Activated T-cell treated with anti-CD3 and anti-CD28 coated beads, Interleukin-2, amount 50 U/mL, for 1 hour (primary cell): ENCODE measurements at places on chromosomes 3 and 15.

DNA sequence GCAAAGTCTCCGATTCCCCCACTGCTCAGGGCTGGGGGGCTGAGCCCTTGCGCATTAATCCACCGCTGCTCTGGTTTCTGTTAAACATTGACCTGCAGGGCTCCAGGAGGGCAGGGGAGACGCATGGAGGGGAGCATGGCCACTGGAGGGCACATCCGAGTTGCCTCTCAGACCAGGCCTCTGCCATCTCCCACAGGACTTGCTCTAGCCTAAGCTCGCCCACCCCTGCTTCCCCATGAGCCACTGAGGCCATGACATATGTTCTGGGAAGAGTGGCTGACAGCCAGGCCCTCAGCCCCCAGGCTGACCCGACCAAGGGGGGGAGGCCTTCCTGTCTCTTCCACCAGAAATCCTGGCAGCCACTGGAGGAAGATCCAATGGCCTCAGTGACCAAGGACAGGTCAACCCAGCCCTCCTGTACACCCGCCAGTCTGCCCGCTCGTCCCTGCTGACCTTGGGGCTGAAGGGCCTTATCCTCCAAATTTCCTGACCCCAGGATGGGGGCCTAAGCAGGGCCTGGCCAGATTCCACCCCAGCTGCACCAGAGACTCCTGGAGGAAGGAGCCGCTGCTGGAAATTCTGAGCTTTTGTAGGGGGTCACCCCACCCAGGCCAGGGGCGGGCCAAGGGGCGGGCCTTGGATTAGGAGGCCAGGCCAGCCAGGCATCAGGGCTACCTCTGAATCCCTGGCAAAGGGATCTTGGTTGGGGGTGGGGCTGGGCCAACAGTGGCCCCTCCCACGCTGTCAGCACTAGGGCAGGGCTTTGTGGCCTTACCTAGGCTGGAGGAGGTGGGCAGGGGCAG is at the start of gene HYAL1:
Gene HYAL1, minus strand, starts transcription at position 562 of the 803 bp plus-strand sequence. CDS start 618 bp downstream, outside the sequence.
- no peak for DNase-seq

- DNase-seq = no peak
Observed at GRCh38 chr15:80921736-80922410, 67.7 kb downstream of the MESD start.

DNA sequence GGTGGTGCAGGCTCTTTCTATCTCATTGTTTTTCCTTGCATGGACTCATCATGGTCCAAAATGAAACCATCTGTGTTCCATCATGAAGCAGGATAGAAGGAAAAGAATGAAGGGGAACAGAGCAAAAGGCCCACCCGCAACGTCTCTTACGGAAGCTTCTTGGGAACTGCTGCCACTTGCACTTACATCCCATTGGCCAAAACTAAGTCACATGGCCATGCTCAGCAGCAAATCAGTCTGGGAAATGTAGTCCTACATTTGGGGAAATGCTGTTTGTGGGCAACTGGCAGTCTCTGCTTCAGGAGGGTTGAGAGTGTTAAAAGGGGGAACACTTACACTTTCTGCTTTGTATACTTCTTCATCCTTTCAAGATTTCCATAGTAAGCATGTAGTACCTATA is 191.6 kb downstream of the SV2B start:
- no peak for DNase-seq

GRCh38 chr3:106725566-106725965 is 651.7 kb upstream of the CCDC54 start:
- no peak for DNase-seq

DNA sequence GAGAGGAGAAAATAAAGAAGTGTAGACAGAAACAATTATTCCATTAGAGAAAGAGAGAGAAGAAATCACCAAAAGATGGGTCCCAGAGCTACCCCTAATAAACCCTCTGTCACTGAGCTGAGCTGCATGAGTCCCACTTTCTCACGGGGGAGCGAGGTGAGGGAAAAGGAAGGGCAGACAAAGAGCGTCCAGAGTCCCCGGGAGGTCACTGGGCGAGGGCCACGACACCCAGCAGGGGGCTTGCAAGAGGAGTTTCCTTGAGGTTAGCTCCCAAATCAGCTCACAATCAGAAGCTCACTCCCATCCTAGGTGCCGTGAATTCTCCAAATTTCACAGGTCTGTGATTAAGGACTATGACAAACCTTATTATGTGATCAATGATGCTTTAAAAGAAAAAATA is 62.3 kb downstream of the XXYLT1 start:
- DNase-seq = no peak

DNA sequence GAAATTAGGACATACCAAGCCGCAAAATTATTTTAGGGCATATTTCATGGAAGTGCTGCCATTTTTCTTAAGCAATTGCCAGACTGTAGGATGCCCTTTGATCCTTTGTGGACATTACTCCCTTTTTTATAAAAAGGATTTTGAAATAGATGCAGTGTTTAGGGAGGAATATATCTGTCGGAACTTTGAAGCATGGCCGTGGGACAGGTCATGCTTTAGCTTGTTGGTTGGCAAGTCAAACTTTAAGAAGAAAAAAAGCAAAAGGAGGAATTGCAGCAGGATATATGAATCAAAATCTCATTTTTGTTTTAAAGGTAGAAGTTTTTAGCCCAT is 122.1 kb downstream of the MCTP2 start:
- DNase-seq = no peak

- DNase-seq = no peak
Observed at GRCh38 chr15:92305343-92305742, 88.3 kb upstream of the ST8SIA2 start.

DNA sequence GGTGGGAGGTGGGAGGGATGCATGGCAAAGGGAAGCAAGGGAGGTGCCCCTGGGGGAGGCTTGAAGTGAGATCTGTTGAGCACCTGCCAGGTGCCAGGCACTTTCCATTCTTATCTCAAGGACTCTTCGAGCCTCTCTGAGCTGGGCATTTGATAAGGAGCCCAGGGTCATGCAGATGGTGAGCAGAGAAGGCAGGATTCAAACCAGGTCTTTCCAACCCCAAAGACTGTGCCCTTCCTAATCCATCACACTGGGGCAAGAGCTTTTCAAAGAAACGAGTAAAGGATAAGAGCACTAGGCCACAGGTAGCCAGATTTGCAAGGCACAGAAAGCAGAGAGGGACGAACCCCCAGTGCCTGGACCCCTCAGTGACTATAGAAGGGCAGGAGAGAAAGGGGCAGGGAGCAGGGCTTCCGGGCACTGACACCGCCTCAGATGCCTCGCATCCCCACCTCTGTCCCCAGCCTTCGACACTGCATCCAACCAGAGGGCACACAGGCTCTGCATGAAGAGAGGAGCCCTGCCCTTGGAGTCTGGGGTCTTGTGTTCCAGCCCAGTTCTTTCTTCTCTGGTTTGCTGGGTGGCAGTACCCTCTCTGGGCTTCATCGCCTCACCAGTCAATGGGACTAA is 21.0 kb downstream of the IGDCC4 start:
- DNase-seq = no peak

GRCh38 chr3:37986479-37987314 is 3.9 kb upstream of the VILL start:
- peak; percentile 10 for DNase-seq

- DNase-seq = no peak
Observed at GRCh38 chr15:67829647-67830504, 4.6 kb downstream of the SKOR1 start.

GRCh38 chr3:168073842-168074605 is 21.7 kb downstream of the GOLIM4 start:
- no peak for DNase-seq

DNA sequence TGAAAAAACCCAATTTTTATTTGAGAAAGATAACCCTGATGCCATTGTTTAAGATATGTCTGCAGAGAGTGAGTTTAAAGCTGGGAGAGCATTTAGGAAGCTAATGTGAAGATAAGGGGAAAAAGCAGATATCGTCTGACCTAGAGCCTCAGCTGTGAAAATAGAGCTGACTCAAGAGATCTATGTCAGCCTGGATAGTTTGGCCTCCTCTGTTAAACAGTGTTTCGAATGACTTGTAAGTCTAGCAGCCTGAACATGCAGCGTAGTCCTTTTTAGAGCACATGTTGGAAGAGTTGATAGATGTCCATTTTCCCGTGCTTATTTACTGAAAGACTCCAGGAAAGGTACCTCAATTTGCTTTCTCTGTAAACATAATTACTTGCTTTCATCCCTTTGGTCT is 48.1 kb downstream of the ALCAM start:
- DNase-seq = no peak

DNA sequence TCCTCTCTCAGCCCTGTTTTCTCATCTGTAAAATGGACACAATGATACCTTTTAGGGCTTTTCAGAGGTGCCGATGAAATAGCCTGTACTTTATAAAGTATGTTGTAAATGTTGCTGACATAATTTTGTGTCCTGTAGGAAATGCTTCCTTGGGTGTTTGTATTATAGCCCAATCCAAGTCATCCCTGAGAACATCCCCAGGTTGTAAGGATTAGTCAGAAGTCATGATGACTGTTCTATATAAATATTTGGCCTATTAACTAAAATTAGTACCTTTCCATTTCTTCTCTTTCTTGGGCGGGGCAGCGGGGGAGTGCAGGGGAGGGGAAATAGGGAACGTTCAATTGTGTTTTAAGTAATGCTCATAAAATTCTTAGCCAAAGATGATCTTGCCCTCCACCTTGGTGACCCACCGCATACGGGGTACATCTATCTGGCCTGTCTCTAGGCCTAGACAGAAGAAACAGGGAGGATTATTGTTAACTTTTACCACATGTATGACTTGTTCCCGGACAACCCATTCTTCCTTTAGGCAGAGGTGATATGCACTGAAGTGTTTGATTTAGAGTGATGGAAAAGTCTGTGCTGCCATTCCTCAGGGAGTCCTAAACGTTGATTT is 120.7 kb downstream of the VGLL4 start:
- no peak for DNase-seq

DNA sequence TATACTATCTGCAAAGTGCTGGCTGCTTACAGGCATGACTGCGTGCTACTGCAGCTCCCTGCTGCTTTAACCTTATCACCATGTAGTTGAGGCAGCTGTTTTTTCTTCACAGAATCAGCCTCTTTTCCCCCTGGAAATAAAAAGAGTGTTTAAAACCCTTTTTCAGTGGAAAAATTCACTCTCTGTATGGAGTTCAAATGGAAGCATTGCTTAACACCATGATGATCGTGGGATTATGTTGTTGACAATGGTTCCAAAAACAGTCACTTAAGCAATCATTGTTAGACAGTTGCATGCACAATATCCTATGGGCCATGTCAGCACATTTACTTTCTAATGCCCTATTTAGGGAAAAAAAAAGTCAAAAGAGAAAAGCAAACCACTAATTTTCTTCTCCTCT is 536.4 kb downstream of the UNC13C start:
- DNase-seq = no peak

DNA sequence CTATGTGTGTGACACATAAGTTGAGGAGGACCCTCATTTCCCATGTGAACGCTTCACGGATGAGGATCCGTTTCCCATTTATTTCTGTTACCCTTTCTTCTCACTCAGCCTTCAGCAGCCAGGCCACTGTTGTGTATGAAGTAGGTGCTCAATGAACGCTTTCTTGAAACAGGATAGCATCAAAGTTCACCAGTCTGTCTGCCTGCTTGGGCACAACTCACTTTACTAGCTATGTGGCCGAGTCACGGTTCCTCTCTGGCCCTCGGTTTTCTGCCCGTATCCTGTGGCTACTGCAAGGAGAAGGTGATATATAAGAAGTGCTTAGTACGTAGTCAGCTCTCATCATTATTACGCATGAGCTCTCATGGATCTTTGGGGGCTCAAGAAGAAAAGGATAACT is 22.4 kb downstream of the ACSBG1 start:
- DNase-seq = no peak

GRCh38 chr3:160185751-160186150 is 39.5 kb upstream of the C3orf80 start:
- no peak for DNase-seq

DNA sequence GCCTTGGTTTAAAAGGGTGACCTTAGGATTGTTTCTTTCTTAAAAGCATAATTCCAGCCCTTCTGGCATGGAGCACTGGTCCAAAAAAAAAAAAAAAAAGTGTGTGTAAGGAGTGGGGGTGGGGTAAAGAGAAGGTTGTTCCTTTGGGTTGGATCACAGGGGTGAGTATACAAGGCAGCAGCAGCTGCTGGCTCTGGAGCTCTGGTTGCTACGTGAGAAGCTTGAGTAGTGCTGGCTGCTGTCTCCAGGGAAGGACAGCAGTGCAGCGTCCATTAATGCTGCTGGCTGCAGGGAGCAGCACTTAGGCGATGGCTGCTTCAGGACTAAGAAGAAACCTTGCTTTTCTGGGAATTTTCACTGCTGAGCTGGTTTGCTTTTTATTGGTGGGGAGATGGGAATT is 2.3 kb downstream of the SETD5 start:
- DNase-seq = no peak

DNA sequence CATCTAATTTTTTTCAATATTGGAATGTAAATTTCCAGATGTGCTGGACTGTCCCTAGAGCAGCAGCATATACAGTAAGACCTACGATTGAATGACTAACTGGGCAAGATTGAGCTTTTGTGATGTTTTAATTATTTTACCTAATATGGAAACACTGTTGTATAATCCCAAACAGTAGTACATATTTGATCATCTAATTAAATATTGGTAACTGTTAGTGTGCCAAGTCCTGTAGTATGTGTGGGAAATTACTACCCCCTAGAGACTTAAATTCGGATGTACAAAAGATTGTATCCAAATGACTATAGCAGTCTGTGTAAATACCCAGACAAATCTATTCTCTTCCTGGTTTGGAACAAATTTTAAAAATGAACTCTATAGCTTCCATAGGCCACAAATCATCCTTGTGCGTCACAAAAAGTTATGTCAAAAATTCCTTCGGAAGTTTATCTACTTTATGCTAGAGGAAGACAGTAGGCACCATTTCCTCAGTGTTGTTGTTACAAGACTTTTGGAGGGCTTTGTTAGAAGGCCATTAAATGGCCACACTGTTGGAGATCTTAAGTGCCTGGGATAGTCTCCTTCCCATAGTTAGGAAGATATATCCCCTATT is 41.6 kb downstream of the NKIRAS1 start:
- no peak for DNase-seq

DNA sequence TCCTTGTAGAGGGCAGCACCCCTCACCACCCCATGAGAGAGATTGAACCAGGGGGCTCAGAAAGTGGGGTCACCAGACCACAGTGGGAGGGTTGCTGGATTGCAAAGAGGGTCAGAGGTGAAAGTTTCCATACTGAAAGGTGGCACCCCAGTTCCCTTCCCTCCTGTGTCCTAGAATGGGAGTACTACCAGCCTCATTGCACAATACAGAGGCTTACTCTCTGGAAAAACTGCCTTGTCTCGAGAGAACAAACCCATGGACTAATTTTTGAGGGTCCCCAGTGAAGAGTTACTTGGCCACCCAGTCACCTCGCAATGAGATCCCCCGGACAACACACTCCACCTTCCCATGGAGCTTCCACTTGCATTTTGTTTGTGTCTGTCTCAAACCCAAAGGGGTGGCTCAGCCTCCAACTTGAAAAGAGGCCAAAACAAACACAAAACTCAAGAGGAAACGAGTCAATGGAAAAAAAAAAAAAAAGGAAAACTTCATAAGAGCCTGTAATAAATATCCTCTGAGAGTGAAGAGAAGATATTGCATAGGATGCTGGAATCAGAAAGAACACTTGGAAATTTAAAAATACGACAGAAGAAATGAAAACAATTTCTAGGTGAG is 18.6 kb downstream of the MESP2 start:
- DNase-seq = no peak
